ENCODE measurements at places on chromosomes 5 and 9.

DNA sequence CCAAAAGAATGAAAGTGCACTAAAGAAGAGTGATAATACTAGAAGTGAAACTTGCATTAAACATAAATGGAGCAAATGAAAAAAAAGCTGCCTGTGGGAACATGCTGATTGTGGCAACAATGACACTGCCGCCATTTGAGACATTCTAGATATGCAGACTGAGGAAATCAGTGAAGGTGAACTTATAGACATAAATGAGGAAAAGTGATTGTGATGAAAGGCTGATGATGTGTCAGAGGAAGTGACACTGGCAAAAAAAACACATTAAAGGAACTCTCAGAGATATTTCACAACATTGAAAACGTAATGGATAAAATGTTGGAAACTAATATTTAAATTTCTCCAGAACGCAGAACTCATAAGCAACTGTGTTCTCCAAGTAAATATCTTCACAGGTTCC, 1.2 kb downstream of the ERCC8 start:
- DNase-seq, result no peak

GRCh38 chr5:139017624-139018023, 142.5 kb upstream of the LRRTM2 start:
- DNase-seq, result peak; percentile 72

- no peak for DNase-seq
Measured at GRCh38 chr5:159825551-159826051, 90.7 kb upstream of the ADRA1B start.

DNA sequence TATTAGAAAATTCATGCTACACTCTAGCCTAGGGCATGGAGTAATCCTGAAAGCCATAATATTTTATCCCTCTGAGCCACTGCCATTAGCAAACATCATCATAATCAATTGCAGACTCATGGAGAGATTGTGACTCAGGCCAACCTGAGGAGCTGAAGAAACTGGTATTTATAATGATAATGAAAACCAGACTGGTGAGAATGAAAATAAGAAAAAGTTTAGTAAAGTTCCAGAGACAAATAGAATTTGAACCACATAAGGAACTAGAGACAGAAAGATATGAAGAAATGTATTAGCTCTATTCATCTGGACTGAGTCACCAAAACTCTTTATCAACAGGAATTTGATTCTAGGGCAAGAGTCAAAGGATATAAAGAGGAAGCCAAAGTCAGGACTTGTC, 158.7 kb downstream of the DRD1 start:
- DNase-seq, result no peak

DNA sequence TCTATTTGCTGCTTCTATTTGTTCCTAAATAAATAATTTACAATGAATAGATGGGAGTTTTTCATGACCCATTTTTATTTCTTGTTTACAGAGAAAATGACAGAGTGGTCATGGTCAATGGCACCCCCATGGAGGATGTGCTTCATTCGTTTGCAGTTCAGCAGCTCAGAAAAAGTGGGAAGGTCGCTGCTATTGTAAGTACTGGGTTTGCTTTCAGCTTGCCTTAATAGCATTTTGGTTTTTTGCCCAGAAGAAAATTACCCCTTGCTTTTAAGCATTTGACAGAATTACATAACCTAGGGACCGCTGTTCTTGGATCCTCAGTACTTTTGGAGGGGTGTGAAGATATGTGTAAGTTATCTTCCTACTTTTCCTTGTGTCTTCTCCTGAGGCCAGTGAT, 44.1 kb downstream of the TJP2 start:
- no peak for DNase-seq

GRCh38 chr5:143397302-143398052, 6.0 kb downstream of the NR3C1 start:
- no peak for DNase-seq

DNA sequence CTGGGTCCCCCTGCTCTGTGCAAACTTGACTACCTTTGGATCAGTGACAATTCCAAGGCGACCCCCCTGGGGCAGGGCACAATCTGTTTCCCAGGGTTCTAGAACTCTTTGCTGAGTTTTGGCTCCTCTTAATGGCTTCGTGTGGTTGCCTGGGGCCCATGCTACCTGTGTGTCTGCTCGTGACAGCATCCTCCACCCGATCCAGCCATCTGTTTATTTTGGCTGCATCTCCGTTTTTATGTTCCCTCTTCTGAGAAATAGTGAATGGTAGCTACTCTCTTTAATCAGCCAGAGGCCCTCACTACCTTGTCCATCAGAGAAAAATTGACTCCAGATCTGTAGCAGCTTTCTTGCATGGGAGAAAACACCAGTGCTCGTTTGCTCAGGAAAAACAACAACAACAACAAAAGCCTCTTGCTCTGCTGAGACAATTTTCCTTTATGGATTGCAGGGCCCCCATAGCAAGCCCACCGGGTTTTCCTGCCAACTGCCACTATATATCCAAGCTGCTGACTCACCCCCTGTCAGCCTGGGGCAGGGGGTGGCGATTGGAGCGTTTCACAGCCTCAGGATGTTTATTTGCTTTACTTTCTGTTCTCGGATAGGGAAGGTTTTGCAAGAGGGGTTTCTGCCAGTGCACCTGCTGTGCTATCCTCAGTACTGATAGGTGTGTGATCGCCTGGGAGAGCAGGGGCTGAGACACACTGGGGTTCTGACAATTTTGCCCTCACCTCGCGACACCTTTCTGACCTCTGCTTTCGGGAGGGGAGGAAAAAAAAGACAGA, 607.8 kb downstream of the BNC2 start:
- no peak for DNase-seq

- DNase-seq, result no peak
Measured at GRCh38 chr5:26749829-26750228, 288.6 kb downstream of the CDH9 start.

GRCh38 chr5:171081319-171081718, 219.5 kb downstream of the RANBP17 start:
- DNase-seq, result no peak

- DNase-seq, result no peak
Measured at GRCh38 chr5:139901251-139901575, 105.6 kb downstream of the PSD2 start.

DNA sequence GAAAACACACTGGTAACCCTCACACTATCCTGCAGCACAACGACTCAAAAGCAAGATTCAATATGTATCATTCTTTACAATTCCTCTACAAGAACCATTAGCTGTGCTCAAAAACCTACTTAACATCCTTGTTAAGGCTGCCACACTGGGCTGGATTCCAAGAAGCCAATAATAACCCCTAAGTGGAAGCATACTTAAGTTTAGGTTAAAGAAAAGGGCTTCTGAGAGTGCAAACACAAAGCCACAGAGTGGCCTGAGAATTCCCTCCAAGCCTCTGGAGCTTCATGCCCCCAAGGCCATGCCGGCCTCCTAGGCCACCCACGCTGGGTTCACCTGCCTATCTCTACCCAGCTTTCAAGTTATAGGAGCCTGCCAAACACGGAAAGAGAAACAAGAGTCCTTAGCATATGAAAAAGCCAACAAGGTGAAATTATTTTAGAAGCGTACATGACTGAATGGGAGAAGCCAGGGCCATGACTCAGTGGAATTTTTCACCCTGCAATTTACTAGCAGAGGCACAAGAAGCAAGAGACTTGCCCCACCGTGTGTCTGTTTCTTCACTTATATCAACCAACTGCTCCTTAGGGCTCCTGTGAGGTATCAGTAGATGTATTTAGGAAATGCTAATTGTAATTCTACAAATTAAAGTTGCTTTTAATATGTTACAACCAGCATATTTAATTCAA, 293.0 kb downstream of the SPOCK1 start:
- peak; percentile 47 for DNase-seq

DNA sequence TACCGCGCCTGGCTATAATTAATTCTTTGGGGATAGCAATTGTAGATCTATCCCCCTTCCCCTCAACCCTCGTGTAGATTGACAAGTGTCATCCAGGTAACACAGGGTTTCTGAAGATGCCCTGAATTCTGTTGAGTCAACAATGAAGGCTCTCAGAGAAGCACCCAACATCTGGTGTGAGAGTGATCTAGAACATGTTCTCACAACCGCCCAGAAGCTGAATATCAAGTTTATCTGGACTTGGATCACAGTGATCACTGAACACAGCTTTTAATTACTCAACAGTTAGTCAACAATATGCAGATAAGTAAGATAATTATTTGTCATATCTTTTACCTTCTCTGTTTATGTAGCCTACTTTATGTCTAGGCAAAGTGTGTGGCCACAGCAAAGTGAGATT, 204.2 kb upstream of the RGMB start:
- no peak for DNase-seq

DNA sequence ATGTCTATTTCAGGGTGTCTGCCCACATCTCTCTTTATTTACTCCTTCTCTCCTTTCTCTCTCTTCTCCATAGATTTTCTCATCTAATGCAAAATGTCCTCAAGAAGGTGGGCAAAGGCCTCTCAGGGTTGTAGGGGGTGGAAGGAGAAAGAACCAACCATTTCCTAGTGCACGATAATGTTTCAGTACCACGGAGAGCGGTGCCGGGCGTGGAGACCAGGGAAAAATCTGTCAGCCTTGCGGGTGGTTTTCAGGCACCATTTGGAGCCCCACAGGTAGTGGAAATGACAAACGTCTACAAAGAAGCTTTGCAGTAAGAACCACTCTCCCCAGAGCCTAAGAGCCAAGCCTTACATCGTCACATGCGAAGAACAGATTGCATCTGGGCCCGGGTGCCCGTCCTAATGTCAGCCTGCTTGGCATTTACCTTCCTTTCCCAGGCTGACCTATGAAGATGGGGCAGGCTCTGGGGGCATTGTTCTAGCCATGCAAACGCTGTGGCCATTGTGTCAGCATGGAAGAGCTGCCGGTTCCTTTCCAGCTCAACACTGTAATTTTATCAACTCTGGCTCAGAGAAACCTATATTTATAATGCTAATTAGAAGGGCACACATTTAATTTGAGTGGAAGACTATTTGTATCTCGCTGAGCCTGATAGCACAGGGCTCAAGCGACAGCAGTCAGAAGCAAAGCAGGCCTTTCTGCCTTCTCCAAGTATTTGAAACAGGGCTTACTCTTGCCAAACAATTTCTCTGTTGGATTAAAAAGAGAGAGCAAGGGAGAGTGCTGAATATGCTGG, 430.1 kb upstream of the WWC1 start:
- DNase-seq, result peak; percentile 81

DNA sequence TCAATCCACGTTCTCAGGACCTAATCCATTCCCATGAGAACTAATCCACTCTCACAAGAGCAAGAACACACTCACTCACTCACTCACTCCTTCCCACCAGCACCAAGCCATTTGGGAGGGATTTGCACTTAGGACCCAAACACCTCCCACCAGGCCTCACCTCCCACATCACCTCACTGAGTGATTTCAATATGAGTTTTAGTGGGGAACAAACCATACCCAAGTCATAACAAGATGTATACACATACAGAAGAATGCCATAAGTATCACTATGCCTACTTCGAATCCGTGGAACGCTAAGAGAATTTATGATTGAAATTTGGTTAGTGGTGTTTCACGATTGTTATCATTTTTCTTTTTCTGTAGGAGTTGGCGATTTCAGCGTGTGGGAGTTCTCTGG, 29.3 kb upstream of the CTSL start:
- no peak for DNase-seq

DNA sequence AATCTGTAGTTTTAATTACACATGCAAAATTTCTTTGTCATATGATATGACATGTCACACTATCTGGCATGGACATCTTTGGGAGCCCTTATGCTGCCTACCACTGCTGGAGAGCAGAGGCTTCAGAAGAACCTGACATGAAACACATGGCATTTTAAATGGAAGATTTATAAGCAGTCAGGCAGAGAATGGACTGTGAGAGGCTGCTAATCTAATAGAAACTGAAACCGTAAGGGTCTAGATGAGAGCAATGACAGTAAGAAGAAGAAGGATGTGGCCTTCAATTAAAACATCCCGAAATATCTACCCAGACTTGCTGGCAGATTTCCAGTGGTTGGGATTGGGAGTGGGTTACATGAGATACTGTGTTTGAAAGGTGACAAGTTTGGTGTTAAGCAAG, 149.8 kb downstream of the MACIR start:
- DNase-seq, result peak; percentile 33

- DNase-seq, result no peak
Measured at GRCh38 chr5:144142824-144143162, 27.7 kb downstream of the YIPF5 start.

DNA sequence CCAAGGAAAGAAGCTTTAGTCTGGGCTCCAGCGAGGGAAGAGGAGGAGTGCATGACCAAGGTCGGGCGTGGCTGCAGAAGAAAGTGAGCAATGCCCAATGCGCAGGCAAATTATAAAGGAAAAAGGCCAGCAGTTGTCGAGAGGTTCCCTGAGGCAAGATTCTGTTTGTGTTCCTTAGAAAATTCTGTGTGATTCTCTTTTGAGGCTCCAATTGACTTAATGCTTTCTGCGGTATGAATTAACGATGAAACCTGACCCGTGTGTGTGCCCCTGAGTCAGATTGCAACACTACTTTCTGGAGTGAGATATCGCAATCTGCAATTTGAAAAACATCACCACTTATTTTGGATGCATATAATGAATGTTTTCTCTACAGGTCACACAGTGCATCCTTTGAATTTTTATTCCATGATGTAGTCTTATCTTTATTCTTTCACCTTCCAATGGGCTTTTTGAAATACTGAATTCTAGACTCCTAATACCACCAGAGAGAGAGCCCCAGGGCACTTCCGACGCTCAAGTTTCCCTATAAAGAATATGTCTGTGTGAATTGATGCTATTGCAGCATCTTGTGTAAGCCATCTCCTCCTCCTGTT, 117.9 kb upstream of the IL6ST start:
- DNase-seq, result no peak

DNA sequence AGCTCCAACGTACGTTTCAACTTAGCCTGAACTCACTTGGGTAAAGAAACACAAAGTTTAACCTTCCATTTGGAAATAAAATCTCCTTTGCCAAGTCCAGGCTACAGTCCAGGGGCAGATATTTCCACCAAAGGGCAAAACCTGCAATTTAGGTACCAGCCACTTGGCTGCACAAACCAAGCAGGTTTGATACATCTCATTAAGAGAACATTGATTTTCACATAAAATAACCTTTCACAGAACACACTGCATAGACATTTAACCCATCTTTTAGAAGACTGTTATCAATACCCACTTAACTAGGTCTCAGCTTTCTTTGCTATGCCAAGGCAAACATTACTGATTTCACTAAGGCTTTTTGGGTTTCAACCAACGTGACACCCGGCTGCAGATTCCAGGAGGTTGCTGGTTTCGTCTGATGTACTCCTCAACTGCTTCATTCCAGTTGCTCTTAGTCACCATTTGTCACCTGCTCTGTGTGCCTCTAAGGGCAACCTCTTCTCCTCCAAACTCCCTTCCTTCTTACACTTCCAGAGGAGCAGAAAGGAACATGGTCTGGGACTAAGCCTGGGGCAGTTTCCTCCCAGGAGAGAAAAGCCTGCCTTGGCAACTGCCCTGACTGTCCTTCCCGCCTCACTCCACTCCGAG, 67.1 kb downstream of the EPB41L4B start:
- no peak for DNase-seq

DNA sequence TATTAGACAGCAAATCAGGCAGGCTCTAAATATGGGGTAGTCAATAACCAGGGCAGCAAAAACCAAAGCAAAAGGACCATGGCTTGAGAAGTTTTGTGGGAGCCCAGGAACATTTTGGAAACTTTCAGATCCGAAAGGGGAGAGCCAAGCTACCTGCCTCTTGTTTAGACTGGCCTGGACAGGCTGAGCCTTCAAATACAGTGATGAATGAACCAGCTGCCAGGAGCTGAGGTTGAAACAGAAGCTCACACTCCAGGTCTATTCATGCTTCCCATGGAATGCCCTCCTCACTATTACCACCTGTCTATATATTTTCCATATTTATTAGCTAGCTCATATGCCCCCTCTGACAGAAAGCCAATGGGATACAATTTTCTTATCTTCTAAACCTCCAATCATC, 150.8 kb upstream of the SLC44A1 start:
- DNase-seq, result no peak

Measured in NCI-H82 (cell line).